ENCODE measurements at places on chromosomes 6 and 20.

DNA sequence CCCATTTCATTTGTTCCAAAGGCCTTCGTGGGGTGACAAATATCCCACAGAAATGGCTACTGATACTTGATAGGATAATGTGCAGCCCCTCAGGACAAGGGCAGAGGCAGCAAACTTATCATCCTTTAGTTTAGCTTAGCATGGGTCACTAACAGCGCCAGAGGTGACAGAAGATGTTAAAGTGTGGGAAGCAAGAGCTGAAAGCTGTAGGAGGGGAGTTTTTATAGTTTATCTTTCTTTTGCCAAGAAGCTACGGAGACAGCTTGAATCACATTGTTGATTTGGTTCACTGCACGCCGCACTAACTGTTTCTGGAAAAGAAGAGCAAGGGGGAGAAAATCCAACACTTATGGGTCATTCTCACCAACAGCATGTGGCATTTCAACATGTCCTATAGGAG, 773.9 kb upstream of the MMS22L start:
- no peak for DNase-seq

- DNase-seq = no peak
Measured at GRCh38 chr6:105591053-105591452, 188.2 kb upstream of the PREP start.

GRCh38 chr6:14851281-14851680, 394.6 kb upstream of the JARID2 start:
- DNase-seq = no peak

DNA sequence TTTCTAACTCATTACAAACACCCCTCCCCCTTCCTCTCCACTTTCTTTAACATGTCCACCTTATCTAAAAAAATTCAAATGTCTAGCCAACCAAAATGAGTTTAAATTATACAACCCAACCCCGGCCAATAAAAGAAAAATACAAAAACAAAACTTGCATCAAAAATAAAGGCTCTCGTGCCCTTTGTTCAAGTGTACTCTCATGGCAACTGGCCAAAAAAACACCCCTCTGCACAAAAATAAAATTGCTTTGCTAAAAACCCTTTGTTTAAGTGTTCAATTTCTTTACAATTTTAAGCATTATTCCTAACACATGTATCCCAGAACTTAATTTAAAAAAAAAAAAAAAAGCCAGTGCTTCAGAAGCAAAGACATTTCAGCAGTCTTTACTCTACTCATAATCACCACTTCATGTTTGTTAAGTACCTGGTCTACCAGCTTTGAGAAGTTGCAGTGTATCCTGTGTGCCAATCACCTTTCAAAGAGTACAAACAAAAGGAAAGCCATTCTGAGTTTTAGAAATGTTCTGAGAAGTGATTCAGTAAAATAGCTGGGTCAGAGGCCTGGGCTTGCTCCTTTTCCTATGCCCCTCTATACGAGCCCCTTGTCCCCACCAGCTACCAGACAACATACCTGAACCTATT, 87.5 kb downstream of the MDN1 start:
- no peak for DNase-seq
